ENCODE measurements at places on chromosomes 5 and 9.

DNA sequence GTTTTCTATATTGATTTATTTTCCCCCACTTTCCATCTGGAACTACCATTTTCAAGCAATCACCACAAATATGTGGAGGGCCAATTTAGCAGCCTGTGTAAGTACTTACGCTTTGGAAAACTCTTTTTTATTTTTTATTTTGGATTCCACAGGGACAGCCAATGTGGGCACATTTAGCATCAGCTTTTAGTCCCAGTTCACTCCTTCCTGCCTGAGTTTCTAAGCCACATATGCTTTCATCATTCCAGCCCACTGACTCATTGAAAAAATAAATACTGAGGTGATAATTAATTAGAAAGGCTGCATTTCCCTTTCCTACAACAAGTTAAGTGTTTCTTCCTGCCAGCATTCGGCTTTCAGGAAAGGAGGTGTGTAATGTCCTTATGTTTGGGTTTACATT lies 76.8 kb downstream of the TMEM167A start:
- no peak for DNase-seq

GRCh38 chr9:114538241-114538640 lies 33.0 kb upstream of the WHRN start:
- no peak for DNase-seq

GRCh38 chr5:157689942-157690689 lies 18.8 kb downstream of the C5orf52 start:
- DNase-seq: no peak

DNA sequence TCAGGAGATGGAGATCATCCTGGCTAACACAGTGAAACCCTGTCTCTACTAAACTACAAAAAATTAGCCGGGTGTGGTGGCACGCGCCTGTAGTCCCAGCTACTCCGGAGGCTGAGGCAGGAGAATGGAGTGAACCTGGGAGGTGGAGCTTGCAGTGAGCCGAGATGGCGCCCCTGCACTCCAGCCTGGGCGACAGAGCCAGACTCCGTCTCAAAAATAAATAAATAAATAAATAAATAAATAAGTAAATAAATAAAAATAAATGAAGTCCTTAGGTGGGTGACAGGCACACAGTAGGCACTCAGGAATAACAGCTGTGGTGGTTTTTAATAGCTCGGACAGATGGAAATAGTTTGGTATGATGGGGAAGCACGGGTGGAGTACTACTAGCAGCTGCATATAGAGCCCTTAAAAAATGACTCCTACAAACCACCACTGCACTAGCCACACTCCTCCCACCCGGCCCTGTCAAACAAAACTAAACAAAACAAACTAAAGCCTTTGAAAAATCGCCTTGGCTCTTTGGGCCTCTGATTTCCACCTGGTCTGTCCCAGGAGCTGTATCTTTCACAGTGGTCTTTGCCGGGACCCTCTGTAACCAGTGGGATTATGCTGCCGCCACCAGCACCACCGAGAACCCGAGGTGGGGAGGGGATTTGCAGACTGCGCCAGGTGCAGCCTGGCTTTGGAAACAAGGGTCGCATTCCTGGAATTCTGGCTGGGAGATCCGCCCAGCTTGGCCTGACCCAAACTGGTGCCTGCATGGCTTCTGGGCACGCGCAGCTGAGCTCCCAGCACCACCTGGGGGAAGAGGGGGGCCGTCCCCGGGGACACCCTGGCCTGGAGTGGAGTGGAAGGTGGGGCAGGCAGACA lies 5.1 kb upstream of the WDR5 start:
- DNase-seq: peak; percentile 65

- DNase-seq: no peak
These were observed 33.3 kb downstream of the IPPK start for GRCh38 chr9:92636627-92637026.

All from GM03348 (cell line).